ENCODE measurements at places on chromosomes 2 and 18.
A peak's percentile ranks its signal among the peaks of the same experiment; 100 is the strongest.

GRCh38 chr2:190574169-190574568 lies 39.6 kb upstream of the NEMP2 start:
- DNase-seq = no peak

- no peak for DNase-seq
Measured at GRCh38 chr18:60090170-60090569, 190.4 kb downstream of the PMAIP1 start.

DNA sequence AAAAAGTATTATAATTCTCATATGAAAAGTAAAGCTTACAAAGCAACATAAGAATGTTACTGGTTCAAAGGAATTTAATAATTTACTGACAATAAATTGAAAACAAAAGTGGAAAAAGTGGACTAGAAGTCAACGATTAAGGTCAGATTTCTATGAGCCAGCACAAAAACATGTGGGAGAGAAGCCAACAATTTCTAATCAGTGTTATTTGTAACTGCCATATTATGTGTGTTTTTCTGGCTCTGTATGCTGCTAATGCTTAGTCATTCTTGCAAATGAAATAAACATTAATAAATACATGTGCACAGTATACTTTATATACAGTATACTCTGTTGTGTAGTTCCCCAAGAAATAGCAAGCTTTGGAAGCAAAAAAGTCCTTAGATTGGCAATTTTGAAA lies 301.3 kb upstream of the RGPD4 start:
- DNase-seq = no peak

DNA sequence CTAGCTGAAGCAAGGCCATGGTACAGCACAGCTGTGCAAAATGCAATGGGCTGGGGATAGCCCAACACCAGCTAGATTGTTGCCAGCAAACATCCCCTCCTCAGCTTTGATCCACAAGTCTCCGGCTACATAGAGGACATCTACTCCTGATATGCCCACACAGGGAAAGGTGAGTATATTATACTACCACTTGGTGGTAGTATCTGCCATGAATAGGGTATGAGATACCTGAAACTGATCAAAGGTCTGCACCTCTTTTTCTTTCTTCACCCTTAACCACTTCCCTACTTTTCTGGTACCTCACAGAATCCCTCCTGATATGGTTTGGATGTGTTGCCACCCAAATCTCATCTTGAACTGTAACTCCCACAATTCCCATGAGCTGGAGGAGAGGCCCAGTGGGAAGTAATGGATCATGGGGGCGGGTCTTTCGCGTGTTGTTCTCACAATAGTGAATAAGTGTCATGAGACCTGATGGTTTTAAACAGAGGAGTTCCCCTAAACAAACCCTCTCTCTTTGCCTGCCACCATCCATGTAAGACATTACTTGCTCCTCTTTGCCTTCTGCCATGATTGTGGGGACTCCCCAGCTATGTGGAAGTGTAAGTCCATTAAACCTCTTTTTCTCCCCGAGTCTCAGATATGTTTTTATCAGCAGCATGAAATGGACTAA lies 279.6 kb downstream of the TXNL1 start:
- no peak for DNase-seq

GRCh38 chr2:166539340-166540162 lies 45.5 kb upstream of the SCN7A start:
- peak; percentile 5 for DNase-seq

DNA sequence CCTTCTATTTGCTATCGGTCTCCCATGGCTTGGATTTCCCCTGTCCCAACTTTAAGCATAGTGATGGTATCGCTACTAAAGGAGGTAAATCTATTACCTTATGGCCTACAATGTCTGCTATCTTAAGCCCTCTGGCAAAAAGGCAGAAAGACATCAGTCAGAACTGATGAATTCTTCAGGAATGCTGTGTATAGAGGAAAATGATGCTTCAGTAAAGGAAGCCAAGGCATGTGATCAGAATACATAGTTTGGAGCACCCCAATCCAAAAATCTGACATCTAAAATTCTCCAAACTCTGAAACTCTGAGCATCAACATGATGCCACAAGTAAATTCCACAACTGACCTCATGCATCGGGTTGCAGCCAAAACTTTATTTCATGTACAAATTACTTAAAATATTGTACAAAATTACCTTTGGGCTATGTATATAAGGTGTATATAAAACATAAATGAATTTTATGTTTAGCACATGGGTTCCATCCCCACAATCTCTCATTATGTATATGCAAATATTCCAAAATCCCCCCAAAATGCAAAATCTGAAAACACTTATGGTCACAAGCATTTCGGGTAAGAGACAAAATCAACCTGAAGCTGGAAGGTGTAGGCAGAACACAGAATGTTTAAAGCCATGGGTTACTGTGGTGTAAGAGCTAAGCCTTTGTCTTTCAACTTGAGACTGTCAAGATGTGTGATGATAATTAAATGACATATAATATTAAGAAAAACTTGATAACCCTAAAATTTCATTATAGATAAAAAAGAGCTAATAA lies 66.2 kb downstream of the CUL3 start:
- DNase-seq = no peak

- DNase-seq = no peak
Measured at GRCh38 chr2:154338352-154338967, 360.0 kb upstream of the KCNJ3 start.

DNA sequence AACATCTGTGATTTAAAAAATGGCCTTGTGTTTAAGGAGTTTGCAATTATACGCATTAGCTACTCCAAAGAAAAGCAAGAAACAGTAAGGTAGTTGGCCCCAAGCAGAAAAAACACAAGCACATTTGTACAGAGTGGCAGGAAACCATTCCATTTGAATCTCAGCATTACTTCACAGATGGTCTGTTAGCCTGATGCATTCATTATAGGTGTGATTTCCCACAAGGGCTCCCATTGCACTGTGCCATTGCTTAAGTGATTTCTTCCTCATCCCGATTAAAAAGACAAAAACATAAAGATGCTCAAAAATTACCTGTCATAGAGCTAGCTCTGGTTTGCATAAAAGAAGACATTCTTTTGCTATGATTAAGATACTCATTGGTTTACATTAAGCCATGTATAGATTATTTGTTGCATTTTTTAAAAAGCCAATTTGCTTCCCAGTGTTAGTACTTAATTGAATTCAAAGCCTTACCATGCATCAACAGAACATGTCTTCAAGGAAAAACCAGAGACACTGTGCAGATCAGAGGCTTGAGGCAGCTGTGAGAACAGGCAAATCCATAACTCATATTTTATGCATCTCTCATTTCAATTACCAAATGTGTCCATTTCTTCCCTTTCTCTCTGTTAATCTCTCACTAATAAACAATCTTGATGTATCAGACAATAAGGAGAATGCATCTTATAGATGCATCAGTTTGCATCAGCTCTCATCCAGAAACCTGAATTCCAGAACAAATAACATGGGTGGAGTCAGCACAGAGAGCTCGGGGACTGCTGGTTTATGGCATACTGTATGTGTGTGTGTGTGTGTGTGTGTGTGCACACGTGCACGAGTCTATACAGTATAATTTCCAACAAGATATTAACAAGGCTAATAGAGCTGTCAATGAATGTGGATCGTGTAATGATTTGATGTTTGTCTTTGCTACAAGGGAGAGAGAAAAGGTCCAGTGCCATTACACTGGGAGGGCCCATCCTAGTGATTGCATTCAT lies 558.6 kb upstream of the HS6ST1 start:
- DNase-seq = no peak

GRCh38 chr2:100011272-100011731 lies 131.1 kb downstream of the AFF3 start:
- DNase-seq = peak; percentile 74

DNA sequence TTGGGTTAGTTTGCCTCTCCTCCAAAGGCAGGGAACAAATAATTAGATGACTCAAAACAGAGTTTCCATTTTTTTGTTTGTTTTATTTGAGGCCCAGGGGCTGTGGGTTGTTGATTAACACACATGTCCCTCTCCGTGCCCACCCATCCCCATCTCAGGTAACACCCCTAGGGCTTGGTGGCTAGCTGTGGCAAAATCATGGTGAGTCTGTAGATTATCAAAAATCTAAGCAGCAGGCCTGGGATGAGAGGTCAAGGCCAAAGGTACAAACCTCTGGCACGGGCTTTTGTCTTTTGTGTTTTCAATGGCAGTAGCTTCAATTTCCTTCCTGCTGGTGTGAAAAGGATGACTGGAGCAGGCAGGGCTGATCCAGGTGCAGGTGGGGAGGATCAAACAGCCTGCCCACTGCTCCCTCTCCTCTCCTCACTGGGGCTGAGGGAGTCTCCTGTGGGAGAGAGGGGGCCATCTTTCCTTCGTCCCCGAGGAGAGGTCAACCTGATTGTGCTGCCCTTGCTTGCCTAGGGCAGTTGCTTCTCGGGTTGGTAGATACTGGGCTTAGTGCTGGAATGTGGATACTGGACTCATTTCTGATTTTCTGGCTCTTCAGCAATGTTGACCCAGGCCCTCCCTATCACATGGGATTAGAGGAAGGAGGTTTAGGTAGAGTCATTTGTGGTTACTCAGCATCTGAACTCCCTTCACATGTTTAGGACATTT lies 31.9 kb upstream of the EML4 start:
- no peak for DNase-seq

DNA sequence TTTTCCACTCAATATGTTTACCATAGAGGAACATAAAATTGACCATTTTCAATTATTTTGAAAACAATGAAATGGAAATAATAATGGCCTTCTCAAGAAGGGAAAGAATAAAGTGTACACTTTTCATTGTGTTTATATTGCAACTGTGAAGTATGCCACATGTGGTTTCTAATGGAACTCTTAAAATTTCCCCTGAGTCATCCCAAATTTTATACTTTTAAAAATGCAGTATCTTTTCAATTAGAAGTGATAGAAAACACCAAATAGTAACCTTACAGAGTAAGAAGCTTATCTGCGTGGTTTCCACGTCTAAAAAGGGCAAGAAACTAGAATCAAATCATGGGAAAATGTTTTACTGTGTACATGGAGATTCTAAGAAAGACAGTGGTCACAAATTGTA lies 70.0 kb downstream of the SCG2 start:
- DNase-seq = no peak

DNA sequence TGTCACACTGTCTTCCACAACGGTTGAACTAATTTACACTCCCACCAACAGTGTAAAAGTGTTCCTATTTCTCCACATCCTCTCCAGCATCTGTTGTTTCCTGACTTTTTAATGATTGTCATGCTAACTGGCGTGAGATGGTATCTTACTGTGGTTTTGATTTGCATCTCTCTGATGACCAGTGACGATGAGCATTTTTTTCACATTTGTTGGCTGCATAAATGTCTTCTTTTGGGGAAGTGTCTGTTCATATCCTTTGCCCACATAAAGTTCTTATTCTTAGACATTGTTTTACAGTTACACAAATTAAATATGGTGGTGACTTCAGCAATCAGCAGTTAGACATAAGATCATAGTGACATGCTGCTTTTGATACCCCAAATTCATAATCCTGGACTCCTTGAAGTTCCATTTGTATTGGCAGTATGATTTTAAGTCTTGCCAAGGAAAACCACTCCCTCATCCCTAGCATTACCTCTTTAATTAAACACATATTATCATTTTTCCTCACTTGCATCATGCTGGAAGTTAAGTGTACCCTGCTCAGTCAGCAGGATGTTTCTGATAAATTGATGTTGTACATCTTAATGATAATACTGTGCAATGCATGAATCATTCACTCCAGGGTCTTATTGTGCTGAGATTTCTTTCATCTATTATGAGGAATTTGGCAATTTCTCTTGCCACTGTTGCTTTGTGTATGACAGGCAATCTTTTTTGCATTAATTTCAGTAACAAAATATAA lies 67.6 kb upstream of the STAT1 start:
- DNase-seq = no peak

DNA sequence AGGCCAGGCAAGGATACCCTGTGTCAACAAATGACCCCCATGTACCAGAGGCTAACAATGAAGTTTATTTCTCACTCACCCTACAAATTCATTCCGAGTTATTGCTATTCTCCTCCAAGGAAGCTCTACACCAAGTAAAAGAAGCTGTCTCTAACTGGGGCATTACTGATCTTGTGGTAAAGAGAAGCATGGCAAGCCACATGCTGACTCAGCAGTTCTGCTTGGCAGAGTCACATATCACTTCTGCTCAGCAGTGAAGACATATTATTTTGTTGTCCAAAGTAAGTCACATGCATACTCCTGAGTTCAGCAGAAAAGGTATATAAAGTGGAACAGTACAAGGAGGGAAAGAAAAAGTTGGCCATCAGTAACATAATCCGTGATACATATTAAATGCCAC lies 315.8 kb downstream of the GULP1 start:
- peak; percentile 12 for DNase-seq

DNA sequence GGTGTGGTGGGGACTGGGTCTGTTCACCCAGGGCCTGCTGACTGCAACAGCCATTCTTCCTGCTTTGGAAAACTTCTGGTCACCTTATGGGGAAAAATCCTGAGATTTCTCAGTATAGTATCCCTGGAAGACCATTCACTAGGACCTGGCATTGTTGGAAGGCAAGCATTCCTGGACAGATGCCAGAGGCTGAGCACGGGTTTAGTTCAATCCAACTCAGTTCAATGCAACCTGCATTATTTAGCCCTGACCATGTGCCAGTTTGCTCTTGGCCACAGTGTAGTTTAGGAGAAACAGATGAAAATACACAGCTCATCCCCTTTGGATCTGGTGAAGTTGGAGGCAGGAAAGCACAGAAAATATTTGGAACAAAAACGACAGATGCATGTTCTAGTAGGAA lies 95.9 kb downstream of the LPIN1 start:
- DNase-seq = no peak

DNA sequence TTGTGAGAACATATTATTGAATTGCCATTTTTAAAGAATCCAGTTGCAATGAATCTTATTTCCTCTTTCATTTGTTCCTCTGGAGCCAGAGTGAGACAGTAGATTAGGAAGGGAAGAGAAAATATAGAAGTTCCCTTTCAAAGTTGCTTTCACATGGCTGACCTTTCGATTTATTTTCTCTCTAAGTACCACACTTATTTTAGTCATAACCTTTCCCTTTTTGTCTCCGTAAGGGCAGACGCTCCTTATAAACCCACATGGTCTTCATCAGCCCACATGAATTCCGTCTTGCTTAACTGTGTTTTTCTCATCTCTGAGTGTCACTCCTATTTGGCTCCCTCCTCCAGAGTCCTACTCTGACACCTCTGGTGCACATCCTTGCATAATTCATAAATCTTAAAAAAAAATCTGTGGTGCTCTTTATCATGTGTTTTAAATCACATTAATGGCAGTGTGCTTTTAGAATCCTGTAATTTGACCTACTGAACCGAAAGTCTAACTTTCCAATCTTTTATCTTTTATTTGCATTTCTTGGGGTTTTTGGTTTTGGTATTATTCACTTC lies 38.5 kb upstream of the ZNF396 start:
- DNase-seq = no peak

DNA sequence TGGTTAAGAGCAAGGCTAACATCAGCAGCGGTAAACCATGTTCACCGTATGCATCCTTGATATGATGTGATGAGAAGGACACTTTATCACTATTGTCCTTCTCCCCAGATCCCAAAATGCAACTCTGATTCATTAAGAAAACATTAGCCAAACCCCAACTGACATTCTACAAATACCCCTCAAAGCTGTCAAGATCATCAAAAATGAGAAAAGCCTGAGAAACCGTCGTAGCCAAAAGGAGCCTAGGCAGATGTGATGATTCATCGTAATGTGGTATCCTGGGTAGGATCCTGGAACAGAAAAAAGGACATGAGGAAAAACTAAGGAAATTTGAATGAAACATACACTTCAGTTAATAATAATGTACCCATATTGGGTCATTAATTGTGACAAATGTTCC lies 67.3 kb upstream of the ST6GAL2 start:
- DNase-seq = no peak
